ENCODE measurements at places on chromosomes 6 and 20. TPM values are rescaled to one million over a fixed set of nuclear protein-coding genes. Genes with fewer than 3 reads are reported as not detected.

The CGA gene
- not detected for total RNA-seq

DNA sequence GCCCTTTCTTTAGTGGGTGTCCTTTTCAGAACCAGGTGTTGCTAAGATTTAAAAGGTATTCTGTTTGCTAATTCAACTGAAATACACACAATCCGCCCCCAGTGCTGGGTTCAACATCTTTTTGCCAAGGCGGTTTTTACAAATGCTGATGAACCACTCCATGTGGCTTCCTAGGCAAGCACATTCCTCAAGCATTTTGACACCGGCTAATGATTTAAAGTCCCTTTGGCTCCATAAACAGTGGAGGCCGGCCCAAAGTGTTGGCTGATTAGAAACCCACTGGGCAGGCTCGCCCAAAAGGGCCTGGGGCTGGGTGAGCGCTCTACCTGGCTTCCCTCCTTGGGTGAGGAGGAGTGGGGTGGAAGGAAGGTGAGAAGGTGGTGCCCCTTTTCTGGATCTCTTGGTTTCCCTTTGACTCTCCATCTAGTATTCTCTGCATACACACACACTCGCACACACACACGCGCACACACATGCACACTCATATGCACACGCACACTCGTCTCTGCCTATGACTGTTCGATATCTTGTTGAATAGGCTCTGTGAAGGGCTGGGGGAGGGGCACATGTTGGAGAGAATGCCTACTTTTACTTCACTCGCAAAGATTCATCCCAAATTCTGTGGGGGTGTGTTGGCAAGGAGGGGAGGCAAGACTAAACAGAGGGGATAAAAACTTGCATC lies 66.7 kb upstream of the ARMC2 start:
- peak; percentile 32 for DNase-seq

DNA sequence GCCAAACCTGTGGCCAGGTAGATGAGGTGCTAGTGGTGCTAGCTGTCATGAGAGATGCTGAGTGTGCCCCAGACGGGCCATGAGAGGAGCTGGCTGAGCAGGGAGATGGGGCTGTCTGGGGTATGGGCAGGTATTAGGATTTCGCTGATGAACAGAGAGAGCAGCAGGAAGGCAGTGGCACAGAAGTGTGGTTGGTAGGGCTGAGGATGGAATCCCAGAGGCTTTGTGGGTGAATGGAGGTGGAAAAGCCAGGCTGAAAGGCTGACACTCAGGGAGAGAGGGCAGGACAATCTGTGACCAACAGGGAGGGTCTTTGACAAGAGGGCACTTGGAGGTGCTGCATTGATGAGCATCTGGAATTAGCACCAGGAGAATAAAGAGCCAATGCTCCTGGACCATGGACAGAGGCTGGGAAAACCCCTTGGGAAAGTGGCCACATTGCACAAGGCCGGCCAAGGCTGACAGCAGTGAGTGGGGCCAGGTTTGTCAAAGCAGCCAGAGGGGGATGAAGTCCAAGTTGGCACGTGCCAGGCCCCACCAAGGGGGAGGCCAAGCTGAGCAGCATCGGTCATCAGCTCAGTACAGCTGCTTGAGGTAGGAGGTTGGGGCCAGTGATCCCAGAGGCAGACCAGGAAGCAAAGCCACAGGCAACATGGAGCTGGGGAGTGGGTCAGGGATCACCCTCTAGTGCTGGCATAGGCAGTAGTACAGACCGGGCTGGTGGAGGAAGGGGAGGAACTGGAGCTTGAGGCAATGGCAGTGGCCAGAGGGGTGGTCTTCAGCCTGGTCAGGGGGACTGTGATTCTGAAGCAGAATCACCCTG lies 19.7 kb upstream of the SGK2 start:
- no peak for DNase-seq

GRCh38 chr6:20434766-20435165 lies 33.1 kb downstream of the E2F3 start:
- DNase-seq: no peak

GRCh38 chr20:44829688-44830087 lies 19.3 kb upstream of the RIMS4 start:
- DNase-seq: no peak

Measured in natural killer cell (primary cell).